ENCODE measurements at places on chromosomes 16 and 17.

- DNase-seq, result no peak
These were observed 14.8 kb downstream of the ERN1 start for GRCh38 chr17:64115043-64115698.

DNA sequence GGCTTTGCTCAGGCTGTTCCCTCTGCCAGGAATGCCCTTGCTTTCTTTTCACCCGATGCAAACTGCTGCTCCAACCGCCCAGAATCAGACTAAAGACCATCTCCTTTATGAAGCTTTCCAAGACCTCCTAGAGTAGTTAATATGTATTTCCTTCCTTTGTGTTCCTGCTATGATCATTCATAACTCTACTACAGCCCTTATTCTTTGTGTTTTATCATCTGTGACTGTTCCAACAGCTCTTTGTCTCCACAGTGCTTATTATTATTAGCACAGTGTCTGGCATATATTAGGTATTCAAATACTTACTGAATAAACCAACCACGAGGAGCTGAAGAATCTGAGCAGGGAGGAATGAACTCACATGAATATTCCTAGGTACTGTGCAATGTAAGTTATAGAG lies 7.6 kb downstream of the PSME3IP1 start:
- no peak for DNase-seq

GRCh38 chr16:62256406-62256805 lies 220.2 kb upstream of the CDH8 start:
- DNase-seq, result no peak

DNA sequence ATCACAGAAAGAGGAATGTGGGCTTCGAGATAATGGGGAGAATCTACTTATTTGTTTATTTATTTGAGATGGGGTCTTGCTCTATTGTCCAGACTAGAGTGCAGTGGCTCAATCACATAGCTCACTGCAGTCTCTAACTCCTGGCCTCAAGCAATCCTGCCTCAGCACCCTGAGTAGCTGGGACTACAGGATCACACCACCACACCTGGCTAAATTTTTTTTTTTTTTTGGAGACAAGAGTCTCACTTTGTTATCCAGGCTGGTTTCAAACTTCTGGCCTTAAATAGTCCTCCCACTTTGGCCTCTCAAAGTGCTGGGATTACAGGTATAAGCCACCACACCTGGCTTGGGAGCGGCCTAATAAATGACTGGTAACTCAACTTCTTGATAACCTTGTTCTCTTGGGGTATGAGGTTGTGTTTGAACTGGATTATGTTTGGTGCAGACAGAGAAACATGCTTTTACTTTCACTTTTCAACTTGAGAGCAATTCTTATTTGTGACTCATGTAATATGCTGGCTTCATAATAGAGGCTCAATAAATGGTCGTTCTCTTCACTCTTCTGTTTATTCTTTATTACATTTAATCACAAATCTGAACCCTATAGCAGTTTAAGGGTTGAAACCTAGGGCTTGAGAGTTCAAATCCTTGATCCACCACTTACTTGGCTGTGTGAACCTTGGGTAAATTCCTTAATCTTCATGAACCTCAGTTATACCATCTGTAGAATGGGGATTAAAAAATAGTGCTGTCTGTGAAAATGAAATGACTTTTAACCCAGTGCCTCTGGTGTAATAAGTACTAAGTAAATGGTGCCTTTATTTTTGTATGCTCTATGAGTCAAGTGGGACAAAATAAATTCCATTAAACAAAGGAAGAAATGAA lies 129.1 kb upstream of the HS3ST2 start:
- no peak for DNase-seq

DNA sequence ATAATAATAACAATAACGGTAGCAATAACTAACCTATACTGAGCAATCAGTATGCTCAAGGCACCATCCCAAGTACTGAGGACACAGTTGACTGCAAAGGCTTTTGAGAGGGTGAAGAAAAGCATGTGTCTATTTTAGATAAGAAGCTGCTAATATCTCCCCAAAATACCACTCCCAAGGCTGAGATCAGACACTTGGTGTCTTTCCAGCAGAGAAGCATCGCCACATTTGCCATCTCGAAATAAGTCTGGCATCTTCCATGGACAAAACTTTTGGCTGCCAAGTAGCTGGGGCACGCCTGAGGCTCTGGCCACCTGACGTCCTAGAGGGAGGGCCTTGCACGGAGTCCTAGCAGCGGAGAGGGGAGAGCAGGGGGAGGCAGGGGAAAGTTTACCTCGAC lies 39.0 kb downstream of the ZNF423 start:
- DNase-seq, result no peak

- DNase-seq, result peak; percentile 54
These were observed 39.3 kb downstream of the MYO18A start for GRCh38 chr17:29140631-29141513.

DNA sequence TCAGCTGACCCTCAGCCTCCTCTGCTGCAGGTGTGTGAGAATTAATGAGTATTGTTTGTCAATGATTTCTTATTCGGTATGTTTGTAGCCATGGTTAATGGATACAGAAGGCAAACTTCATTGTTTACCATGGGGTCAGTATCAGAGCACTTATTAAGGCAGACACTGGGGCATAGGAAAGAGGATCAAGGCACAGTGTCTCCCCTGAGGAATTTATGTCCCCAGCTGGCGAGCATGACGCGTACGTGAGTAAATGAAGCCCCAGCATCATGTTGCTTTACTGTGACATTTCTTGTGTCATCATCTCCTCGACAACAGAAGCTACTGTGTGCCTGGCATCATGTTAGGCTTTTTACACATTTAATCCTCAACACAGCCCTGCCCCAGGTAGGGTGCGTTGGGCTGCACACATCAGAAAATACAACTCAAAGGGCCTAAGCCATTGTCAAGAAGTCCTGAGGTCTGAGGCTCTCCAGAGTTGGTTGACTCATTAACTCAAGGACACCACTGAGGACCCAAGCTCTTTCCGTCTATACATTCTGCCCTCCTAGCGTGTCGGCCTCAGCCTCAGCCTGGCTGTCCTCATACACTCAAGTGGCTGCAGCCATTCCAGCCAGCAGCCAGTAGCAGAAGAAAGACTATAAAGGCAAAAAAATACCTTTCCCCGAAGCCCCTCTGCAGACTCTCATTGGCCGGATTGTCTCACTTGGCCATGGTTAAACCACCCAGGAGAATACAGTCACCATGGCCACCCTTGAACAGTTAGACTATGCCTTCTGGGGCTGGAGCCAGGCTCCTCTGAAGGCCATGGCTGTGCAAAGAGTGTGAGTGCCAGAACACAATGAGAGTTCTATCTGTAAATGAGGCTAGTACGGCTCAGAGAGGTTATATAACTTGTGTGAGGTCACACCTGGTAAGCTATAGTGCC lies 13.9 kb upstream of the ZCCHC14 start:
- DNase-seq, result no peak

GRCh38 chr16:75319513-75320411 lies 68.3 kb upstream of the BCAR1 start:
- DNase-seq, result no peak

DNA sequence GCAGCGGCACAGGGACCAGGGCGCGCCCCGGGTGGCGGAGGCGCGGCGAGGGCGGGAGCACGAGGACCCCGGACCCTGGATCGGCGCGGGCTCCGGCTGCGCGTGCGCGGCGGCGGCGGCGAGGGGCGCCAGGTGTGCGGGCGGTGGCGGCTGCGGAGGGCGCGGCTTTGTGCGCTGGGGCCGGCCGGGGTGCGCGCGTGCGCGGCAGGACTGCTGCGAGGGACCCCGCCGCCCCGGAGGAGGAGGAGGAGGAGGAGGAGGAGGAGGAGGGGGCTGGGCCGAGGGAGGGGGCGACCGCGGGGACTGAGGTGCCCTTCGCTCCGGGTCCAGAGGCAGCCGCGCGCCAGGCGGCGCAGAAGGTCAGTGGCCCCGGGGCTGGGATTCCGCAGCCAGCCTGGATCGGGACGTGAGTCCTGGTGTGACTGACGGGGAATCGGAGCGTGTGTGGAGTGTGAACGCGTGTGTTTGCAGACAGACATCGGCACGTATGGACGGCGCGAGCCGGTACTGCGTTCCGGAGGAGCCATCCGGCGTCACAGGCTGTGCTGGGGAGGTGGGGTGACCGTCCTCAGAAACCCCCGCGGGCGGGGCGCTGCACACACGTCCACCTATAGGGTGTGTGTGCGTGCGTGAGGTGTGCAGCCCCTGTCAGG lies 19.5 kb upstream of the RAP1GAP2 start:
- DNase-seq, result no peak

DNA sequence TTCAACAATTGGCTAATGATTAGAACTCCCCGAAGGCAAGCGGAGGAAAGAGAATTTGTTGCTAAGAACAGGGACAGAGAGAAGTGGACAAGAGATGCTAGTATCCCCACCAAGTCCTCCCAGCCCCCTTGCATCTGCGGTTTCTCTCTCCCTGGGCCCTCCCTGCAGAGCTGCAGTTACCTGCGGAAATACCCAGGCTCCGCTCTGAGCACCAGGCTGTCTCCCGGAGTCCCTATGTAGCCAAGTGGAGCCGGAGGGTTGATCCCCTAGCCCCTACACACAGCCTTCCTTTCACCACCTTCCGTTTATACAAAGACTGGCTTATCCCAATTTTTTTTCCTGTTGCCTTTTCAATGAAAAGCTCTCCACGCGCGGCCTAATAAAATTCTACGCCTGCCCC lies 834.4 kb downstream of the KCNJ2 start:
- no peak for DNase-seq

- DNase-seq, result no peak
These were observed 3.7 kb upstream of the VAT1L start for GRCh38 chr16:77784441-77785372.

DNA sequence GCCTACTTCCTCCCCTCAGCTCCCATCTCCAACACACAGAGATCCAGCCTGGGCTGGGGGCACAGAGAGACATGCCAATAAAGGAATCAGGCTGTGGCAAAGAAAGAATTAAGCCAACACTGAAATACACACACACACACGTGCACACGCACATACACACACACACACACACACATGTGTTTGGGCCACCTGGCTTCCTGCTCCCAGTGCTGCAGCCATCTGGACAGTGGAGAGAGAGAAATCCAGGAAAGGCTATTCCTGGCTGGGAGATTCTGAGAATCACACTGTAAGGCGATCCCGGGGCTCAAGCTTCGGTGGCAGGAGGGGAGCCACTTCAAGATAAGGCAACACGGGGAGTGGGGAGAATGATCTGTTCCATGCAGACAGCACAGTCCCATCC lies 72.4 kb downstream of the NOG start:
- DNase-seq, result no peak

DNA sequence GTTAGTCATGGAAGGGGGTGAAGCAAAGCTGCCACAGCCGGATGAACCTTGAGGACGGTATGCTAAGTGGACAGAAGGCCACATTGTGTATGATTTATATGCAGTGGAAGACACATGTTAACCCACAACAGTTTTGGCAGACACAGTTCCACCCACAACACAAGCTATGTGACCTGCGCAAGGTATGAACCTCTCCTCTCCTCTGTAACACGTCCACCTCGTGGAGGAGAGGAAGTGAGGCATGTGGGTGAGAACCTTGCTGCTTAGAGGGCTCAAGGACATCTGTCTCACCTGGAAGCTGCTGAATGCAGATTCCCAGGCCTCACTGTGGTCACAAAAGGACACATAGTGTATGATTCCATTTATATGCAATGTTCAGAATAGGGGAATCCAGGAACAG lies 136.1 kb upstream of the PLCG2 start:
- no peak for DNase-seq

GRCh38 chr17:27965224-27965623 lies 72.1 kb upstream of the LYRM9 start:
- no peak for DNase-seq

DNA sequence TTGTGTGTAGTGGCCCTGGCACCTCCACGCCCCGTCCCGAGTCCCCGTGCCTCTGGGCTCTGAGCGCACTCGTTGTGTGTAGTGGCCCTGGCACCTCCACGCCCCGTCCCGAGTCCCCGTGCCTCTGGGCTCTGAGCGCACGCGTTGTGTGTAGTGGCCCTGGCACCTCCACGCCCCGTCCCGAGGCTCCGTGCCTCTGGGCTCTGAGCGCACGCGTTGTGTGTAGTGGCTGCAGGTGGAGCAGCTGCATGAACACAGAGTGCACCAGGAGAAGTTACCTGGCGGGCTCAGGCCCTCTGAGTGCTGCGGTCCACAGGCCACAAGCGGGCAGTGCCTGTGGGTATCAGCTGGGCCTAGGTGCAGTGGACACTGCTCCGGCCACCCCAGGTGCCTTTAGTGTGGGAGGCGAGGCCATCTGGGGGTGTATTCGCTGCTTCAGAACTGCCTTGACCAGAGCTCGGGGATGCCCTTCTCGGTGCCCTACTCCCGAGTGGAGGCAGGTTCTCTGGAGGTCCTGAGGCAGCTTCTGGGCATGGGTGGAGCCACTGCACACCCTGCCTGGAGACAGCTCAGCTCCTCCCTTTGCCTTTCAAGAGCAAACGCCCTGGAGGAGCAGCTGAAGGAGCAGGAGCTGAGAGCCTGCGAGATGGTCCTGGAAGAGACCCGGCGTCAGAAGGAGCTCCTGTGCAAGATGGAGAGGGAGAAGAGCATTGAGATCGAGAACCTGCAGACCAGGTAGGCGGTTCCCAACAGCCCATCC lies 17.3 kb upstream of the CAPN15 start:
- no peak for DNase-seq

GRCh38 chr16:7492122-7492521 lies 159.5 kb downstream of the RBFOX1 start:
- DNase-seq, result no peak

- no peak for DNase-seq
These were observed 35.5 kb downstream of the CLUAP1 start for GRCh38 chr16:3536271-3536731.

- no peak for DNase-seq
These were observed 16.8 kb downstream of the VASN start for GRCh38 chr16:4388271-4389021.

DNA sequence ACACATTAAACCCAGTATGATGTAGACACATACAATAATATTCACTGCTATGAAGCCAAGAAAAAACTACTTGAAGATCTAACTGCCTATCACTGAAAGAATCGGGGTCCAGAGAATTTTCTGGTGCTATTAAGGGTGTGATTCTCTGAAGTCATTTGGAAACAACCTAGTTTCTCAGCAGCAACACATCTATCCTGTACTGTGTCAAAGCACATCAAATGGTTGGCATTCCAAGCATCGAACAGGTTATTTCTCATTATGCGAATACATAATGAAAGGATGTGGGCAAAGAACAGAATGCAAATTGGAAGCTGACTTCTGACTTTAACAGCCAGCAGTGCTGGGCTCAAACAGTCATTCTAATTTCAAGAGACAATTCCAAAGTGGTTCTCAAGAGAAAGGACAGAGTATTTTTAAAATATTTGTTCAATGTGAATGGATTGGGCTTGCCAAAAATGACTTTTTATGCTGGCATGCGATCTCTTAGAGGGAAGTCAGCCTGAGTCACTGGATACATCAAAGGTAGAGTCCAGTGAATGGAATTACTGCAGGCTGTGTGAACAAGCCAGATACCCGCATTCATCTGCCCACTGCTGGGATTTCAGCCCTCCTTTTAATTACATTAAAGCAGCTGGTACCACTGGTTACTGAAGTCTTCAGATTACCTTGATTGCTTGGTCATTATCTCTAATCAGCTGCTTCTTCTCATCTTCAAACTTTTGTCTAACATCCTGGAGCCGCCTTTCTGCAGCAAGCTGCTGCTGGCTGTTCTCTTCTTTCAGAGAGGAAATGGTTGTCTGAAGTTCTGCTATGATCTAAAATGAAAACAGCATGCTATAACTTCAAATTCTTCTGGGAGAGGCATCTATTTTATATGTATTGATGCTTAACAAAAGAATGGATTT lies 181.2 kb upstream of the AXIN2 start:
- DNase-seq, result no peak

GRCh38 chr17:7307686-7308624 lies 527 bp downstream of the EIF5A start:
- no peak for DNase-seq

- DNase-seq, result peak; percentile 30
These were observed 537 bp downstream of the CNOT1 start for GRCh38 chr16:58628845-58629732.

All from hippocampal formation (tissue), 2 donors.